ENCODE measurements at places on chromosomes 4 and X. TPM values are rescaled to one million over a fixed set of nuclear protein-coding genes. Genes with fewer than 3 reads are reported as not detected.
A peak's percentile ranks its signal among the peaks of the same experiment; 100 is the strongest.

GRCh38 chrX:153974003-153974725, 1.6 kb downstream of the TMEM187 start:
- no peak for DNase-seq

The USP27X gene
- total RNA-seq: 2.7 TPM

DNA sequence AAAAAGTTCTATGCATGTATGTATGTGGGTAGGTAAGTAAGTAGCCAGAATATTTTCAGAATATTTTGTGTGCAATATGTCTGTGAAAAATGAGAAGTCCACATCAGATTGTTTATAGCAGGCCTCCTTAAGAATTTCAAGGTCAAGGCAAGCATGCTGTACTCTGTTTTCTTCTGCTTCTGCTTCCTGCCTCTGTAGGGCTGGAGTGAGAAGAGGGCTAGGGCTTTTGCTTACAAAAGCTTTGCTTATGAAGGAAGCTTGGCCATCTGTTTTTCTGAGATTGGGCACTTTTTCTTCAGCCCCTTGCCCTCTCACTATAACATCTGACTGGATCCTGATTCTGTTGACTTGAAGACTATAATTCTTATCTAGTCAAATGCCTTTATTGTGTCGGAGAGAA, 150.4 kb downstream of the EMCN start:
- no peak for DNase-seq

The PRKG2 gene
- 0.29 TPM for total RNA-seq

GRCh38 chr4:65599340-65599739, 70.9 kb downstream of the EPHA5 start:
- DNase-seq: peak; percentile 52

DNA sequence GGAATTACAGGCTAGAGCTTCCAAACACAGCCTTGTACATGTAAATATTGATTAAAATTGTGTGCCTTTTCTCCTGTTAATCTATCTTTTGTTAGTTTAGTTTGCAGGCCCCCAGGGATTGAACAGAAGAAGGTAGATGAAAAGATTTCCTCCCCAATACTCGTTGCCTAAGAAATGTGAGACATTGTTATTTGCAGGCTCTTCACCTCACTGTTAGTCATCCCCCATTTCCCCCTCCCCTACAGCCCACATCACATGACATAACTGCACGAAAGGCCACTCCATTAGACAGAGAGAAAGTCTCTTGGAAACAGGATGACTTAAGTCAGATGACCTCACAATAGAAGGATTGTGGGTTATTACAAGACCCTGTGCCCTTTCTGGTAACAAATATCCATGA, 13.3 kb upstream of the MID1 start:
- DNase-seq: peak; percentile 94

The PABPC1L2A gene
- 0.38 TPM for total RNA-seq

The PDZD4 gene
- 9.9 TPM for total RNA-seq
